ENCODE measurements at places on chromosomes 3 and 15. TPM values are rescaled to one million over a fixed set of nuclear protein-coding genes. Genes with fewer than 3 reads are reported as not detected.
A peak's percentile ranks its signal among the peaks of the same experiment; 100 is the strongest.

The ECE2 gene
- not detected for total RNA-seq

- DNase-seq: no peak
Measured at GRCh38 chr15:69469467-69470201, 17.0 kb downstream of the RPLP1 start.

The SGO1 gene
- total RNA-seq: not detected

The MFSD1 gene
- total RNA-seq: 37.1 TPM

DNA sequence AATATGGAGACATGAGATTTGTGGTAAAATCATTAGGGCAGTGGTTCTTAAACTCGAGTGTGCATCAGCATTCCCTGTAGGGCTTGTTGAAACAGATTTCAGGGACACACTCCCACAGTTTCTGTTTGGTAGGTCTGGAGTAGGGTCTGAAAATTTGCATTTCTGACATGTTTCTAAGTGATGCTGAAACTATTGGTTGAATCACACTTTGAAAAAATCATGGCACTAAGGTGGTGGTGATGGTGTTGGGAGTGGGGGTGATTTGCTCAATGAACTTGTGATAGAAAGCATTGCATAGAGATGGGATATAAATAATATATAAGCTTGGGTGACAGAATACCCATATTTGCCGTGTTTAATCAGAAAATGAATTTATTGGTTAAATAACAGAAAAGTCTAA lies 11.3 kb downstream of the MITF start:
- DNase-seq: no peak

The FSTL1 gene
- total RNA-seq: 179 TPM

The POU1F1 gene
- not detected for total RNA-seq

DNA sequence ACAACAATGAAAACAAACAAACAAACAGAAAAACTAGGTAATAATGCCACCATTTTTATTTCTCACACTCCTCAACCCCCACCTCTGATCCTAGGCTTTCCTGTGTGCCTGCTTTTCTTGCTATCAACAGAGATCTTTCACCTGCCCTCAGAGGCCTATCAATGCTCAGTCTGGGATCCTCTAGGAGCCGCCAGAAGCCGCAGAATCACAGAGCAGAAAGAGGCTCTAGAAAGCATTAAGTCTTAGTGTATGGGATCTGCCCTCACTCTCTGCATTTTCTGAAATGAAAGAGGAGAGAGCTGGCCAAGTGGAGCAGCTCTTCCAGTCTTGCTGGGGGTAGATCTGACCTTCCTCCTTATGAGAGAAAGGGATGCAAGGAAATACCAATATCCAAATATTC lies 306.8 kb downstream of the TUSC7 start:
- DNase-seq: no peak

The LACTB gene
- 22.7 TPM for total RNA-seq

DNA sequence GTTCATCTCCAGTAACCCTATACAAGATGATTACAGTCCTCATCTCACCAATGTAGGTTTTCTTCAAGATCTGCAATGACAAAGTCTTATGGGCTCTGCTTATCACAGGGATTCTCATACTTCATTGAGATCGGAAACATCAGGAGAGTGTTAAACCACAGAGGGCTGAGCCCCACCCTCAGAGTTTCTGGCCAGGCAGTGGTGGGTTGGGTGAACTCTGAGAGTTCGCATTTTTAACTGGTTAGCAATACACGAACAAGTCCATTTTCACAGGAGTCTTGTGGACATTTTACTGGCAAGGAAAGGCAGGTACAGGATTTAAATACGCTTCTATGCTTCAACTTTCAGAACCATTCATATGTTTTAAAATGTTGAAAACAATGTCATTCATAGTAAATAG lies 366.7 kb upstream of the ROBO2 start:
- no peak for DNase-seq

DNA sequence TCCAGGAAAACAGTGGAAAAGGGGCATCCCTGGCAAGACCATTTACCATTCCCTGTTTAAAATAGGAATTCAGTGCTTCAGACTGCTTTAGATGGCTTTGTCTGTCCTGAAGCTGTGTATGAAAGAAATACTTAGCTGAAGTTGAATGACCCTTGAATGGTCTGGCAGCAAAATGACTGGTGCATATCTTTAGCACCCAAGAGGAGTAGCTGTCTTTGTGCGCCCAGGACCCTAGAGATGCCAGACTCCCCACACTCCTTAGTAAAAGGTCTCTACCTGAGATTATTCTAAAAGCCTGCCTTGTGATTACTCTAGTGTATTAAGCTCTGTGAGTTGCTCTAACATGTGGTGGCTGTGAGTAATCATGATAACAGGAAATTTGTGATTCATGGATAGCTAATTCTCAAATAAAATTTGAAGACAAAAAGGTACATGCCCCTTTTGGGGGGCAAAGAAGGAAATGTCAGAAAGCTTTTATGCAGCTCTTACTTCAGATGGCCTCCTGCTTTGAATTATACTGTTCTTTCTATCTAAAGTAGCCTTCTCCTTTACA lies 3.2 kb downstream of the MAPKBP1 start:
- DNase-seq: no peak

DNA sequence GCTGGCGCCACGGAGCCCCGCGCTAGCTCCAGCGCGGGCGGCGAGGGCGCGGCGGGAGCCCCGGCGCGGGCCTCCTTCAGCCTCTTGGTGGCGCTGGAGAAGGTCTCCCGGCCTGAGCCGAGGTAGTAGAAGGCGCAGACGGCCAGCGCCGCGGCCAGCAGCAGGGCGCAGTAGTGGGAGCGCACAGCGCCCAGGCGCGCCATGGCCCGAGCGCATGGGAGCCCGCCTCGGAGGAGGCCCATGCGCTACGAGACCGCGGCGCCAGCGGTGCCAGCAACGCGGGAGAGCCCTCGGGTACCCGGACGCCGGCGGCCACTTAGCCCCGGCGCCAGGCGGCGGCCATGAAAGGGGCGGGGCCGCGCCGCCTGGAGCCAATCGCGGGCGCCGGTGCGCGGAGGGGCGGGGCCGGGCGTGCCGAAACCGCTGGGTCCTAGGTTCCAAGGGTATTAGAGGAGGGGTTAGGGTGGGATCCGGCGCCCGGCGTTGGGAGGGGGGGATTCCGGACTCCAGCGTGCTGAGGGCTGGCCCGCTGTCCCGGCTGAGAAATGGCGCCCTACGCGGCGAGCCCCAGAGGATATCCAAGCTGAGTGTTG lies at the start of gene XXYLT1:
TSS of gene XXYLT1 (minus strand) at position 343 of the 593 bp plus-strand sequence. CDS start at position 242, 101 bp downstream.
- peak; percentile 90 for DNase-seq

The MCTP2 gene
- 12.1 TPM for total RNA-seq

- DNase-seq: no peak
Measured at GRCh38 chr3:139715166-139715565, 37.4 kb upstream of the NMNAT3 start.

The LHFPL4 gene
- total RNA-seq: not detected

DNA sequence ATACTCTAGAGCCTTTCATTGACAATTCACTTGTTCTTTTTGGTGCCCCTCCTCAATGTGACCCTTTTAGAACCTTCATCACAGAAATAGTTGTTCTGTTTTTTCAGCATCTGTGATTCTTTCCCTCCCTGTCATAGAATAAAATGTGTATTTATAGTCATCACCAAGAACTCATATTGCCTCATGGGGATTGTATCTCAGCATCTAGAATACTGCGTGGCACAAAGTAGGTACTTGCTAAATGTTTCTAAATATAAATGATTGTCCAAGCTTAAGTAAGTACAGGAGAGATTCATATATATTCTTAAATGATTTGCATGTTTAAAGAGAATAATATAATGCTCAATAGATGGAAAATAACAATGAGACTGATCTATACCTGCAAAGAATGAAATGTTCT lies 190.1 kb downstream of the FNDC3B start:
- no peak for DNase-seq

The KLHL40 gene
- 0.81 TPM for total RNA-seq

DNA sequence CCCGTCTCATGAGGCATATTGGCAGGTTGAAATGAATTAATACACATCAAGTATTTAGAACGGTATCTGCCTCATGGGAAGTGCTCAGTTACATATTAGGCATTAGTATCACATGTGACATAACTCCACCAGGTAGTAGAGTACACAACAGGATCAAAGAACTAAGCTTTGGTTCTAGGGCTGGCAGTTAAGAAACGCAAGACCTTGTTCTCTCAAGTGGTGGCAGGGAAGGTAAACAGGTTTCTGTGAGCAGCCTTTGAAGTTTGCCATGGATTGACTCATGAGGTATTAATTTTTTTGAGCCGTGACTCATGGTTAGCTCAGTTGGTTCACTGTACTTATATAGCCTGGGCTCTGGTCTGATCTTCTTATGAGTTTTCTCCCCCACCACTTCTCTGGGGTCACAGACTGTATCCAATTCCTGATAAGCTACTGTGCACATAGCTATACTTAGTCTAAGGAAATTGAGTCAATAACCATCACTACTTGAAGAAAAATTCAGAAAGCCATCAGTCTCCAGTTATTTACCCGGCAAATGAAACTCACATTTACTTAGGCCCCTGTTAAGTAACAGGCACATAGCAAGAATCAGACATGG lies 155.6 kb upstream of the STT3B start:
- DNase-seq: no peak

The TRPM1 gene
- not detected for total RNA-seq

The DUOX1 gene
- total RNA-seq: 0.44 TPM

- DNase-seq: peak; percentile 49
Measured at GRCh38 chr15:100973351-100974111, 54.4 kb downstream of the LRRK1 start.

The DISP2 gene
- total RNA-seq: 0.32 TPM

GRCh38 chr3:65251375-65251774 lies 563.6 kb upstream of the ADAMTS9 start:
- DNase-seq: no peak

GRCh38 chr3:83122774-83123350 lies 1361.4 kb upstream of the GBE1 start:
- no peak for DNase-seq

DNA sequence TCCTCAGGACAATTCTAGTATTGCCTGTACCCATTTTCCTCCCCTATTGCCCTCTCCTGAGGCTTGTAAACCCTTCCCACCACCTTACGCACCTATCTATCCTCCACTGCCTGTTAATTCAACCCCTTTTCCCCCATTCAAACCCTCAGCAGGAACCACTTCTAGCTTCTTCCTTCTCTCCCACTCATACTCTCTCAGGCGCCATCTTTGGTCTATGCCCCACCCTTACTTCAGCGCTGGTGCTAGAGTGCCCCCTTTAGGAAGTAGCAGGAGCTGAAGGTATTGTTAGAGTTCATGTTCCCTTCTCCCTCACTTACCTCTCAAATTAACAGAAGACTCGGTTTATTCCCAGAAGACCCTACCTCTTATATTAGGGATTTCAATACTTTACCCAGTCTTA lies 121.8 kb upstream of the NLGN1 start:
- DNase-seq: no peak

DNA sequence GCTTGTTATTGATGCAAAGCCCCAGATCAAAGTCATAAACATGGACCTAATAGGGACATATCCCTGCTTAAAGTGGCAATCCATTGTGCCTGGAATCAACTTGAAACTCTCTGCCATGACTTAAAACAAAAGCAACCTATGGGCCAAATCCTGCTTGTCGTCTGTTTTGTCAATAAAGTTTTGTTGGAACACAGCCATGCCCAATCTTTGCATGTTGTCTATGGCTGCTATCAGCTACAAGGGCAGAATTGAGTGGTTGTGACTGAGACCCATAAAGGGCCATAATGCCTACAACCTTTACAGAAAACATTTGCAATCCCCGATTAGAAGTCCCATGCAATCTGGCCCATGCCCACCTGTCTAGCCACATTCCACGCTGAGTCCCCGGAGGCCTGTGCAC lies 235.4 kb downstream of the PLCL2 start:
- DNase-seq: no peak

- no peak for DNase-seq
Measured at GRCh38 chr3:153621953-153622352, 459.9 kb downstream of the RAP2B start.

The CNTN3 gene
- 1.9 TPM for total RNA-seq

- DNase-seq: no peak
Measured at GRCh38 chr3:114698146-114699105, 404.6 kb downstream of the TIGIT start.

DNA sequence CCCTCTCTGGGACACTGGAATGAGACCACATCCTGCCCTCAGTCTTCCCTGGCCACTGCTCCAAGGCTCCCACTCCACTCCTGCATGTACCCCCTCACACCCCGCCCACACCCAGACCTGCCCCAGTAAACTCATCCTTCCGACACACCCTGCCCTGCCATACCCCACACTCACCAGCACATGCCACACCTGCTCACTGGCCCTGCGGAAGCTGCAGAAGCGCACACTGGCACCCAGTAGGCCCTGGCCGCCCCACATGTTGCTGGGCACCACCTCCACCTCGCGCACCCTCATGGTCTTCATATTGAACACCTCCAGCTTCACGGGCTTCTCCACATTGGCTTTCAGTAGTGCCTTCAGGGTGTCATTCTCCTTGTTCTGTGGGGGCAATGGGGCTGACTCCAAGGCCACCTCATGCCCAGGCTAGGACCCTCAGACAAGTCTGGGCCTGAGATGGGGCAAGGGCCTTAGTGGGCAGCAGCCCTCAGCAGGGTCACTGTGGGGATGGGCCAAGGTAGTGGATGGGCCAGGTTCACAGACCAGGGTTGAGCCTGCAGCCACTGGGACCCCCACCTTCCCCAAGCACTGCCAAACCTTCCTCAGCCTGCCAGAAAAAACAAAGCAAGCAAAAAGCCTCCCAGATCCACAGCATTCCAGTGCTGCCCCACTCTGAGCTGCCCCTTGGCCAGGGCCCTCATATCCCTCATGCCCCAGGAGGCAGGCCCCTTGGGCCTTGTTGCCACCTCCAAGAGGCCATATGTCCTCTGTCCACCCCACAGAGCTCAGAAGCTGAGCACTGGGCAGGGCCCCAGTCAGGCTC lies 4.7 kb downstream of the GORASP1 start:
- no peak for DNase-seq

GRCh38 chr3:138781012-138781470 lies 53.7 kb downstream of the PIK3CB start:
- DNase-seq: no peak

- no peak for DNase-seq
Measured at GRCh38 chr3:49470714-49471420, 800 bp downstream of the DAG1 start.

DNA sequence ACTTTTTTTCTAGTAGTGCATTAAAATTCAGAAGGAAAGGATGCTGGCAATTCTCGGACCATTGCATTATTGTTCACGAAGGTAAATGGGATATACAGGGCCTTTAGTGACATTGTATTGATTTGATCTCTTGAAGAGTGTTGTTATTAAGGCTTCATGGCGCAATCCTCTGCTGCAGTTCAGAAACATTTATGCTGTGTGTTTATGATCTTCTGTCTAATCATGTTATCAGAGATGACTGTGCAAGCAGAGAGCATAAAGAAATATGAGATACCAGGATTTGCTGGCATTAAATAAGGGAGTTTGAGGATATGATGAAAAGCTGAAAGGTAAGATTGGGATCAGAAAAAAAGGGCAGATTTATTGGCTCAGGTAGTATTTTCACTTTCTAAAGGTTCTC lies 180.6 kb downstream of the EPHA6 start:
- no peak for DNase-seq

The FOXL2 gene
- not detected for total RNA-seq

DNA sequence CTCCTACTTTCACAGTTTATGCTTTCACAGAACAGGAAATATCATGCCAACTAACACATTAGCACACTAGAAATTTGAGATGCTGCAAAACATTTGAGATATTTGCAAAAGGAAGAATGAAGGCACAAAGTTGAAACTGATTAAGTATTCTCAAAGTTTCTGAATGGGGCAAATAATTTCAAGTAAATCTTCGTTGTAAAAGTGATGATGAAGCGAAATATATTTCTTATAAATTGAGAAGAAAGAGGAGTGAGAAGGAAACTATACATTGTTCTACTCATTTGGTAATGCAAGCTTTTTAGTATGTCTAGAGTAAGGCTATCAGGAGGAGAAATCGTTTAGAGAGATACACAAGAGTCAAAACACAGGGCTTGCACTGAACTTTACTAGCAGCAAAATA lies 24.3 kb upstream of the LSAMP start:
- DNase-seq: no peak

The GPR15 gene
- not detected for total RNA-seq

Data from heart left ventricle (tissue), 16 donors.